ENCODE measurements at places on chromosomes 1 and 21.

GRCh38 chr1:43444151-43444828 is 9.4 kb downstream of the HYI start:
- no peak for DNase-seq

DNA sequence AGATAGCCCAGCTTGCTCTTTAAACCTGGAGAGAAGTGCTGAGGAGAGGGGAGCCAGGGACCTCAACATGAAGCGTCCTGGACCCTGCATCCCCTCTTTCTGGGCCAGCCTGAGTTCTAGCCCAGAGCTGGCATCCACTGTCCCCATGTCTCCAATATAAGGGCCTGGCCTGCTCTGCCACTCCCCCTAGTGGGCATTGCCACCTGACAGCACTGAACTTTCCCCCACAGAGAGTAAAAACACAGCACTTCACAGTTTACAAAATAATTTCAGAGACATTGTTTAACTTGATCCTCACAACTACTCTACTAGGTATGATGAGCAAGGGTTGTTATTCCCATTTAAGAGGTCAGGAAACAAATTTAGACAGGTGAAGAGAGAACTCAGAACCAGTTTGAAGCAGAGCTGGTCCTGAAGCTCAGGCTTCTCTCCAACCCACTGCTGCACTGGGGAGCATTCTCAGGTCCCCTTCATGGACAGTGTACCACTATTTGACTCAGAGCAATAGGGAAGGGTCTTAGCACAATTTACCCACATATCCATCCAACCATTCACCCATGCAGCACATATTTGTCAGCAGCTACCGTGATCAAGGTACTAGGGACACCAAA is 151.2 kb downstream of the DMRTA2 start:
- DNase-seq, result no peak

DNA sequence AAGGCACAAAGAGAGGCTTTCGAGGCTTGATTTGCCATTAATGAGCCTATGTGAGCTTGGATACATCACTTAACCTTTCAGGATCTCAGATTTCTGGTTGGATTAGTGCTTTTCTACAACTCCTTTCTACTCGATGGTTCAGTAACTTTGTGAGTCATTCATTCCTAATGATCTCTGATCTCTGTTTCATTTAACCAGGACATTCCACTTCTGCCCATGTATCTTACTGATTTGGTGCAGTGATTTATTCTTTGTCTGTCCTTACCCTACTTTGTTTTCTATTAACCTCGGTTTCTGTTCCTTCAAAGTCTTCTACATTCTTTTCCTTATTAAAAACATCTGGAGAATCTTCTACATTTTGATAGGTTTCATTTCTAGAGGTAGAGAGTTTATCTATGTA is 94.6 kb upstream of the ZBTB18 start:
- DNase-seq, result no peak

DNA sequence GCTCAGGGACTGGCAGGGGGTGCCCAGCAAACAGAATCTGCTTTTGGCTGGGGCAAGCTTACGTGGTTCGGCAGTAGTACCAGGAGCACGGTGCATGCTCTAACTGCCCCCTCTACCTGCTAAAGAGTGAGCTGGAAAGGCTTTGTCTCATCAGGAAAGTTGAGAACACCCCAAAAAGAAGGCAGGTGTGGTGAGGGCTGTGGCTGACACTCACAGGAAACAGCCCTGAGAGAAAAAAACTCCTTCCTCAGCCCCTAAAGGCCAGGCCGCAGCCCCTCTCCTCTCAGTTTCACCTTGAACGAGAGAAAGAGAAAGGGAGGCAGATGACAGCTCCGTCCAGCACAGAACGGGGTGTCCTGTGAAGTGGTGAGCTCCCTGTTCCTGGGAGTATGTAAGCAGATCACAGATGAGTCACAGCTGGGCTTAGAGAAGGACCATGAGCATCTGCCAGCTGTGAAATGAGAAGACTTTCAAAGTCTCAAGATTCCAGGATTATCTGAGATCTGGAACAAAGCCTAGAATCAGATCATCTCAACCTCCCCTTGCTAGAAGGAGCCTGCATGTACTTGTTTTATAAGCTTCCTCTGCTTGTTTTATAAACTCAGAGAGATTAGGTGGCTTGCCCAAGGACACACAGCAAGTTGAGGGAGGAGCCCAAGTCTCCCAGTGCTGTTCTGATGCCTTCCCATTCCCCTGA is 13.4 kb downstream of the LAPTM5 start:
- DNase-seq, result no peak

DNA sequence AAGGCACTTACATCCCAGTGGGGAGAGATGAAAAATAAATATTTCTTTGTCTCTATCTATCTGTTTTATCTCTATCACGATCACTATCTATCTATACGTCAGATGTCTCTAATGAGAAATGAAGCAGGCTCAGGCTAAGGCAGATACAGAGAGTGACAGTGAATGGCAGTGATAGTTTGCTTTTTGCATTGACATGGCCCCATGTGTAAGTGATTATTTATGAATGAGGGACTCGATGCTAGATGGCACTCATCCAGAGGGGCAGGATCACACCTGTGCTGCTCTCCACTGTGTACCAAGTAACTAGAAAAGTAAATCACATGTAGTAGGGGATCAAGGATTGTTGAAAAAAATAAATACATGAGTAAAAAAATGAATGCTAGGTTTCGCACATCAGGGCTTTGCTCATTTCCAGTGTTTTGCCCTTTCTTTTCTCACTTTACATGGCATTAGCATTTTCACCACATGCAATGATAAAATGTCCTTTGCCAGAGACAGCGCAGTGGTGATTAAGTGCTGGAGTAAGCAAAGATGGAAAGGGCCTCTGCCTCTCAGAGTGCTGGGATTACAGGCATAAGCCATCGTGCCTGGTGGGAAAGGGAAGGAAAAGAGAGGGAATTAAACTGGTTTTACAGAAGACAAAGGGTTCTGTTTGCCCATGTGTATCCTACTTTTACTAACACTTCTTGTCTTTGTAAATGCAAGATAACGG is 16.5 kb downstream of the TBX19 start:
- DNase-seq, result no peak

DNA sequence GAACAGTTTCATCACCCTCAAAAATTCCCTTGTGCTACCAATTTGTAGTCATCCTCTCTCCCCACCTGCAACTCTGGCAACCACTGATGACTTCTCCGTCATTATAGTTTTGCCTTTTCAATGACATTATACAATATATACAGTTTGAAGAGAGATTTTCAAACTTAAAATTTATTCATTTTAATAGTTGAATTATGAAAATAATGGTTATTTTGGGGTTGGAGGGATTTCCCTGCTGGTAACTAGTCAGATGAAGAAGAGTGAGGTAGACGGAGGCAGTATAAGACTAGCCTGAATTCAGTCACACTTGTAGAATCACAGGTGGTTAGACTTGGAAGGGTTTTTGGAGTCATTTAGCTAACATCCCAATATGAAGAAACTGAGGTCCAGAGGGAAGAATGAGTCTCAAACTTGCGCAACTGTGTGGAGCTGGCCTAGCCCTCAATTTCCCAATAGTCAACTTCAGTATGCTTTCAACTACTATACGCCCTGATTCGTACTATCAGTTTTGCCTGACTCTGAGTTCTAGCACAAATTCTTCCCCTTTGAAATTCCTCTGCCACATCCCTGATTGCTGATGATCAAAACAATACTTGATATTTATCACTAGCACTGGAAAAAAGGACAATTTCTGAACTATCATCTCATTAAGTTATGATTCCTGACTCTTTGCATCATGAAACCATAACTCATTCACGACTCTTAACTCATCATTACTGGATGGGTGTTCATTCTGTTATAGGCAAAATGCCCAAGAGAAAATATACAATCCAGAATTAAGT is 54.2 kb downstream of the VANGL2 start:
- no peak for DNase-seq

- no peak for DNase-seq
These were observed 292.8 kb downstream of the DISC1 start for GRCh38 chr1:231919239-231919885.

DNA sequence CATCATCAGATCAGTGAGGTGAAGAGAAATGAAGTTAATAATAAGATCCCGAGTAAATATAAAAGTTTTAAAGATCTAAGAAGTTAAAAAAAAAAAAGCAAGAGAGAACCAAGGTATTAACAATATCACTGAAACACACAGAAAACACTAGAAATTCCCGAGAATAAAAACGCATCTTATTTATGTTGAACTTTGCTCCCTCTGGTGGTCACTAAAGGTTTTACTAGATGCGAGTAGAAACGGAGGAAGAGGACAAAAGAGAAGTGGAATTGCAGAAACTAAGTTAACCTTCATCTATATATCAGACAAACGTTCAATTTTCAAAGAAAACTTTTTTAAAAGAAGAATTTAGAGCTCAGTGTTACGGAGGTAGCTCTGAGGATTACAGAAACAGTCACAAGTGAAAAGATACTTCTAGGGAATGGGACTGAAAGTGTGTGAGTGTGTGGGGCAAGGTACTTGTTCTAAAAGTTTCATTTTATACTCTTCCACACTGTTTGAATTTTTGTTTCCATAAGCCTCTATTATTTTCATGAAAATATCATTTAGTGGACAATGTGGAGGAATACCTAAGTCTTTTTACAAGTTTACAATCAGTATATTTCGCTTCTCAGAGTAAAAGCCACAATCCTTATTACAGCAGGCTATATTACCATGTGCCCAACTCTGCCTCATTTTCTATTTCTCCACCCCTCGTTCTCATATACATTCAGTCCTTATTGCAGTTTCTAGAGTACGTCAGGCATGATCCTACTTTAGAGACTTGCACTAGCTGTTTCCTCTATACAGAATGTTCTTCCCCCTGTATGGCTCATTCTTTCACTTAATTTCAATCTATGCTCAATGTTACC is 19.7 kb downstream of the ACBD6 start:
- no peak for DNase-seq

- DNase-seq, result no peak
These were observed 6.4 kb downstream of the CLDN19 start for GRCh38 chr1:42733415-42734200.

GRCh38 chr1:116491700-116492357 is 79.0 kb downstream of the CD58 start:
- DNase-seq, result no peak

GRCh38 chr1:42259739-42260064 is 75.3 kb downstream of the FOXJ3 start:
- DNase-seq, result no peak

- no peak for DNase-seq
These were observed 290.0 kb upstream of the RUNX1 start for GRCh38 chr21:35338881-35339632.

DNA sequence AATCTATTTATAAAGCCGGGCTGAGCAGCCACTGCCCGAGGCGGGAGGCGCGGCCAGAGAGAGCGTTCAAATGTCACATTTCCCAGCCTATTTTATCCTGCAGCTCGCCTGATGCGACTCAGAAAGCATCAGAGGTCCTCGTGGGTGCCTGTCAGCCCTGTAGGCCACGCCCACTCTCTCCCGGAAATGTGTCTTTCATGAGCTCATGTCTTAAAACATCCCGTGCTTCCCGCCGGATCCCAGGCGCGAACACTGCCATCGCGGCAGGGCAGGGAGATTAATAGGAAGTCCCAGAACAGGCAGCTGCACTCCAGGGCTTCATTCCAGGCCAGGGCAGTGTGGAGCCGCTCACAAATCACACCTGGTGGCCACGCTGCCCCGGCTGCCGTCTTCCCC is 117.5 kb downstream of the PRDM16 start:
- DNase-seq, result no peak

DNA sequence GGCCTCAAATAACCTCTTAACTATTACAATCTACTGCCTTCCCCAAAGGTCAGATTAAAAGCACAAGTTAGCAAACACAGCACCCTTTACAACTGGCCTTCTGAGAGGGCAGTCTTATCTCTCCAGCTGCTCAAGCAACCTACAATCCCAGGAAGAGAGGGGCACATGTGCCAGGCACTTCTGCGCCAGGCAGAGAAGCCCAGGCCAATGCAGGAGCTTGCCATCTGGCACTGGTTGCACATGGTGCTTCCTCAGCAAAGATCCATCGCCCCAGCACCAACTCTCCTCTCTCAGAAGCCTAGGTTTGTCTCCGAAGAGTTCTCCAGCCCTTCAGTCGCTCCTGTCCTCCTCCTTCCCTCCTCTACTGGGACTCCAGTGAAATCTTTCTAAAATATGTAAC is 2.5 kb downstream of the STK40 start:
- DNase-seq, result no peak

GRCh38 chr1:159092036-159092760 is 15.6 kb upstream of the AIM2 start:
- DNase-seq, result no peak

GRCh38 chr1:199404976-199405375 is 622.5 kb upstream of the NR5A2 start:
- no peak for DNase-seq

DNA sequence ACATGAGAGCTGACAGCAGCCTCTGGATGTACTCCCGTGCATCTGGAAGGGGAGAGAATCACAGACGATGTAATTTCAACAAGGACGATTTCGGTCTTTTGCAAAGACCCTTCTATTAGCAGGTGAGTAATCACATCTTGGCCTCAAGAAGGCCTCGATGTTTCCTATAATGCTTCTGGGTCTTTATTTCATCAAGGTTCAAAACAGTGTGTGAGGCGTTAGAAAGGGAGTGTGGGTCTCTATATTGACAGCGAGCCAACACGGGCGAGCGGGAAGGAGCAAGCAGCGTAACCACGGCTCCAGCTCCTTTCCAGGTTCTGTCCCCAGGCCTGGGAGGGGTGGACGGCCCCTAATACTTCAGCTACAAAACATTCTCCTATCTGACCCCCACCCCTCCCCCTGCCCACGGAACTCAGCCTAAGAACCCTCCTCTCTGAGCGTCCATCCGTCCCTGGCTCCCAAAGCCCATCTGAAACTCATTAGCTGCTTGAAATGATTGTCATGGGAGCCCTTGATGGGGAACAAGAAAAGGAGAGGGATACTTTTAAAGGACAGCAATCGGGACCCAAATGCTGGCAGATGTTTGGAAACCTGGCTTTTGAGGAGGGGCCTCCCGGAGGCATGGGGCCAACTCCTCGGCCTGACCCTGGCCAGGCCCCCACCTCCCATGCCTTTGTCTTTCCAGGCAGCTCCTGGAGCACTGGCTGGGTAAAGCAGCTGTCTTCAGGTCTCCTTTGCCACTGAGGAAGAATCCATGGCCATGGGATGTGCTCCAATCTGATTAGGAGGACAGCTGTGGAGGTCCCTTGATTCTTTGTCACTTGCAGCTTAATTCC is 250.8 kb downstream of the FOXD2 start:
- no peak for DNase-seq

GRCh38 chr1:94799206-94799605 is 21.0 kb upstream of the SLC44A3 start:
- DNase-seq, result no peak

GRCh38 chr1:184836934-184837895 is 82.6 kb upstream of the EDEM3 start:
- DNase-seq, result no peak

DNA sequence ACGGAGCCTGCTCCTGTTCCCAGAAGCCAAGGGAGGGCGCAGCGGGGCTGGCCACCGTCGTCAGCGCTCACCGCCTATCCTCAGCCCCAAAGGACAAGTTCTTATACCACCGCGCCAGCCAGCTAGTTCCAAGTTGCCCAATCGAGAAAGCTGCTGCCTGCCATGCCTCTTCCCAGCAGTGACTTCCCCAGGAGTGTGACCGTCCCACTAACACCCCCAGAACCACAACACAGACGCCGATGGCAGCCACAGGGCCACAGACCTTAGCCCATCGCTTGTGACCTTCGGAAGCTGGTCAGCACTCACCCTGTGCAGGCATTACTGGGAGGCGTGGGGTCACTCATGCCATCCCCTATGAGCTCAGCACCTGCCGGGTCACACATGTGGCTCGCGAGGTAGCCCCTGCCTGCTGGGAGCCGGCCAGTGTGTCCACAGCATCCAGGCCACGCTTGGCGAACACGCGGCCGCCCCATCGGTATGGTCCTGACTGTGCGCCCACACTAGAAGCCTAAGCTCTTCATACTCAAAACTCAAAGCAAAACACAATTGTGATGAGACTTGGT is 20.1 kb downstream of the NADK start:
- DNase-seq, result no peak

- DNase-seq, result no peak
These were observed 93.5 kb downstream of the PRKAB2 start for GRCh38 chr1:147078606-147079399.

All from esophagus squamous epithelium (tissue), 5 donors.